ENCODE measurements at places on chromosomes 1 and 21. TPM values are rescaled to one million over a fixed set of nuclear protein-coding genes. Genes with fewer than 3 reads are reported as not detected.

Gene COL6A1
- total RNA-seq = 1,582 TPM

DNA sequence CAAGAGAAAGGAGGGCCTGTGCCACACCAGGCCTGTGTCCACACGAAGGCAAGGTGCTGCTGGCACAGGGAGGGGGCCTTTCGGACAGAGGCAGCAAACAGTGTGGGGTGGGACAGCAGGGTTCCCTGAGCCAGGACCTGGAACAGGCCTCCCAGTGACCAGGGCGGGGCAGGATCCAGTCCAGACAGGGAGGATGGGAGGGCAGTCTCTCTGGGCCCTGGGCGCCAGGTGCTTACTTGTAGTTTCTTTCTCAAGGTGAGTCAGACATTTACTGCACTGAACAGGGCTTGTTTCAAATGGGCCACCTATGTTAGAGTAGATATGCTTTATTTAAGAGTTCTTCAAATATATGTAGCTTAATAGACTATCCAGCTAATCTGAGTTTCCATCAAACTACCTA, 52.8 kb upstream of the STUM start:
- DNase-seq = peak; percentile 54

Gene CPLANE2
- total RNA-seq = 11.8 TPM

- DNase-seq = no peak
Observed at GRCh38 chr1:175127565-175127964, 59.9 kb downstream of the TNN start.

Gene PGD
- total RNA-seq = 197 TPM
